ENCODE measurements at places on chromosomes 6 and 20. TPM values are rescaled to one million over a fixed set of nuclear protein-coding genes. Genes with fewer than 3 reads are reported as not detected.

Gene MAP3K5
- total RNA-seq, result 9.1 TPM

Gene PRSS16
- not detected for total RNA-seq

Gene NRM
- 24.1 TPM for total RNA-seq

Gene PKHD1
- total RNA-seq, result not detected

Gene LRRC73
- under 0.01 TPM for total RNA-seq

Gene HCK
- not detected for total RNA-seq

Gene KIAA0408
- total RNA-seq, result 0.30 TPM

Gene MCHR2
- not detected for total RNA-seq

Gene LTV1
- 12.2 TPM for total RNA-seq

Gene HAO1
- total RNA-seq, result not detected

Gene TBX18
- 9.4 TPM for total RNA-seq

Gene SH3BGRL2
- total RNA-seq, result 3.7 TPM

Gene PPP1R14C
- not detected for total RNA-seq

Gene LYRM2
- 16.5 TPM for total RNA-seq

Gene NEURL2
- 3.7 TPM for total RNA-seq

Gene XKR7
- not detected for total RNA-seq

Gene FAM209B
- total RNA-seq, result not detected

Gene SLA2
- not detected for total RNA-seq

Gene ISM1
- total RNA-seq, result 0.15 TPM

Gene SOBP
- total RNA-seq, result 1.8 TPM

Gene SSTR4
- total RNA-seq, result not detected

Gene PLA2G7
- total RNA-seq, result not detected

Gene FAM110A
- total RNA-seq, result 9.8 TPM

Gene SRSF12
- 0.34 TPM for total RNA-seq

Gene HRH3
- not detected for total RNA-seq

Gene ABCF1
- total RNA-seq, result 31.1 TPM

Gene OR2H2
- total RNA-seq, result not detected

Gene CST2
- not detected for total RNA-seq

Gene DACT2
- total RNA-seq, result not detected

Gene COL12A1
- 152 TPM for total RNA-seq

Gene OR12D3
- not detected for total RNA-seq

Gene ULBP1
- 3.6 TPM for total RNA-seq

Gene ADGRB3
- total RNA-seq, result 0.17 TPM

Gene BRD2
- total RNA-seq, result 87.9 TPM

Gene HCRTR2
- total RNA-seq, result not detected

Gene GUCA1A
- 1.8 TPM for total RNA-seq

Gene MATN4
- not detected for total RNA-seq

Gene SLC35D3
- total RNA-seq, result not detected

Gene ROMO1
- total RNA-seq, result 397 TPM

Gene LHFPL5
- not detected for total RNA-seq

Gene REPS1
- 26.2 TPM for total RNA-seq

Gene SLC22A3
- total RNA-seq, result not detected

Measured in bronchus fibroblast of lung (primary cell).